Fibroblast of the aortic adventitia (primary cell): ENCODE measurements at places on chromosomes 12 and 14.
A peak's percentile ranks its signal among the peaks of the same experiment; 100 is the strongest.

DNA sequence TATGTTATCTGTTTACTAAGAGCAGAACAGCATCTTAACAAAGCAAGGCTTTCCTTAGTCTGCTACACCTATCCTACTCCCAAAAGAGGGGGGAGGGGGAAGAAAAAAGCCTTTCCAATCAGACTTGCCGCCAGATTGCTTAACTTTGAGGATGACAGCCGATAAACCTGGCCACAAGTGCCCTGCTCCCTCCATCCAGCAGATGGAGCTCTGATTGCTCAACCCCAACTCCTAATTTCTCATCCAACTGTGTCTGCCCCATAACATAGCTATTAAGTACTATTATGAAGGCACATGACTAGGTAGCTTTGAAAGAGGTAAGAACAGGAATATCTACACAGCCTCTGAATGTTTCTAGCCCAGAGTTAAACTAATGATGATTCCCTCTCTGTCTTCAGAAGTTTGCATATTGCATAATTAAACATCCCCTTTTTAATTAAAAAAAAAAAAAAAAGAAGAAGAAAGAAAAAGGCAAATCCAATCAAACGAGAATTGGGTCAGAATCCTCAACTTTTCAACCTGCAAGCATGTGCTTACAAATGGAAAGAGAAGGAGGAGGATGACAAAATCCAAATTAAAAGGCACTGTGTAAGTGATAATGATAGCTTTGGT is 247.4 kb downstream of the GALC start:
- peak; percentile 57 for DNase-seq

GRCh38 chr12:40104461-40105264 is 1.2 kb downstream of the SLC2A13 start:
- DNase-seq = peak; percentile 6

DNA sequence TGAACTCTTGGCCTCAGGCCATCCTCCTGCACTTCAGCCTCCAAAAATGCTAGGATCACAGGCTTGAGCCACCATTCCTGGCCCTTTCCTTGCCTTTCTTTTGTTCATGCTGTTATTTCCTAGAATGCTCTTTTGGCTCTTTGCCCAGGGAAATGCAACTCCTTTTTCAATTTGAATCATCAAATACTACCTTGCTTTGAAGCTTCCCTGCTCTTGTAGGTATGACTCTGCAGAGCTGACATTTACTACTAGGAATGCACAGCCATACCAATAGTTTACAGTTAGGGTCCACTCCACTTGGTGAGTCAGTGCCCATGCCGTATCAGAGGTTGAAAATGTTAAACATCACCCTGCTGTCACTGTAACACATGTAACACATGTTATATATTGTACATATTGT is 107.0 kb upstream of the CRY1 start:
- peak; percentile 57 for DNase-seq

GRCh38 chr14:58904776-58905175 is 267.0 kb downstream of the DACT1 start:
- peak; percentile 45 for DNase-seq

- DNase-seq = no peak
These were observed 151.1 kb downstream of the PPM1H start for GRCh38 chr12:62783881-62784280.

DNA sequence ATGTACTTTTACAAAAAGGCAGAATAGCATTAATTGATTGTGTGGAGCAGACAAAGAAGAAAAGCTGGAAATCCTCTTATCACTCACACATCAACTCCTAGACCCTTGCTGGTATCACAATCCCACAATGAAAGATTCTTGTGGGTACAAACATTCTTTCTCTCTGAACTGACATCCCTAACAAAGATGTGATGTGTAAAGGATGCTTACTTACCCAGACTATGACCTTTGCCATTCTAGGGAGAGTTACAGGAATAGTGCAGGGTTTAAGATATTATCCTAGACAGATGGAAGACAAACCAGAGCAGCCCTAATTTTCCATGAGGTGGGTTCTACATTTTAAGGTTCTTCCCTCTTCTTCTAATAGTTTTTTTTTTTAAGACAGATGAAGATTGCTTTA is 60.4 kb upstream of the SLC6A15 start:
- DNase-seq = no peak

GRCh38 chr12:70520847-70521246 is 116.4 kb downstream of the PTPRB start:
- DNase-seq = no peak

- DNase-seq = no peak
These were observed 17.8 kb upstream of the MEG3 start for GRCh38 chr14:100807979-100808734.
